ENCODE measurements at places on chromosomes 12 and 14.

DNA sequence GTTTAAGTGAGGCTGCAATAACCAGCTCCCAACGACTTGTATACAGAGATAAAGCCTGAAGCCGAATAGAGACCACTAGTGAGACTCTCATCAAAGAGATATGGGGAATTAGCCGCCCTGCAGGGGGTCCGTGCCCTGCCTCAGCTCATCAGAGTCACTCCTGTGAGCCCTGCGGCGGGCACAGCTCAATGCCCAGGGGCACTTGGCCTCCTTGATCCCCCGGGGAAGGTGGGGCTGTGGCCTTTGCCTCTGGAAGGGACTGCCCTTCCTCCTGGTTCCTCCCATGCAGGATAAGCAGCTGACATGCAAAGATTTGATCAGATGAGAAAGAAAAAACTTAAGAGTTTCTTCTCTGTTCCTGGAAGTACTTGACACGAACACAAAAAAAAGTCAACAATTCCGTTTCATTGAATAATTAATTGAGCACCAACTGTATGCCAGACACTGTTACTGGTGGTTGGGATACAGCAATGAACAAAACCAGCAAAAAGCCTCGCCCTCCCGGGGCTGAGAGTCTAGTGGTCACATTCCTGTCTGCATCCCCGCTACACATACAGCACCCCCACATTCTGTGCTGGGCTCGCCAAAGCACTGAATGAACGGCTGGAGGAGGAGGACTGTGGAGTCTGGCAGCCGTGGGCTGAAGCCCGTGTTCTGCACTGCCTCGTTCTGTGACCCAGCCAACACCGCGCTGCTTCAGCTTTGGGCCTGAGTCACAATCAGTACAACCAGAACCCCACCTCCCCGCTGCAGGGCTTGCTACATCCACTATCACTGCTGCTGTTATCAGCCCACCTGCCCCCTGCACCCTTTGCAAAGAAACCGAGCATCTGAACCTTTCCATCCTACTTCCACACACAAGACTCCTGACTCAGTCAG lies 10.3 kb downstream of the TTC7B start:
- no peak for DNase-seq

- DNase-seq: no peak
Measured at GRCh38 chr12:68324531-68324930, 7.6 kb downstream of the MDM1 start.

DNA sequence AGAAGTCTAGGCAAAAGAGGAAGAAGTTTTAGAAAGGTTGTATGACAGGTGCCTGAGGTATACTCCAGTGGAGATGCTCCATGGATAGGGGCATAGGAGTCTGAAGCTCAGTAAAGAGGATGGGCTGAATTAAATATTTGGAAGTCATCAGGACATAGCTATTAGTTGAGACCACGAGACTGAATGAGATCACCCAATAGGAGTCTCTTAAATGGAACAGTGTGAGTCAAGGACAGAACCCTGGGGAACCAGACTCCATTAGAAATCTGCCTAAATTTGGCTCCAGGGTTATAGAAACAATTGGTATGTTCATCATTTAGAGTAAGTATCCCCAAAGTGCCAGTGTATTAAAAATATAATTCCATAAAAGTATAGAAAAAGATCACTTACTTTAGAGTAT lies 172.6 kb downstream of the PRKCH start:
- no peak for DNase-seq

GRCh38 chr12:19946550-19946949 lies 421.8 kb upstream of the PDE3A start:
- DNase-seq: no peak

- DNase-seq: peak; percentile 33
Measured at GRCh38 chr12:120012067-120012621, 23.1 kb downstream of the BICDL1 start.

- DNase-seq: no peak
Measured at GRCh38 chr14:92449404-92450181, 64.0 kb upstream of the RIN3 start.

DNA sequence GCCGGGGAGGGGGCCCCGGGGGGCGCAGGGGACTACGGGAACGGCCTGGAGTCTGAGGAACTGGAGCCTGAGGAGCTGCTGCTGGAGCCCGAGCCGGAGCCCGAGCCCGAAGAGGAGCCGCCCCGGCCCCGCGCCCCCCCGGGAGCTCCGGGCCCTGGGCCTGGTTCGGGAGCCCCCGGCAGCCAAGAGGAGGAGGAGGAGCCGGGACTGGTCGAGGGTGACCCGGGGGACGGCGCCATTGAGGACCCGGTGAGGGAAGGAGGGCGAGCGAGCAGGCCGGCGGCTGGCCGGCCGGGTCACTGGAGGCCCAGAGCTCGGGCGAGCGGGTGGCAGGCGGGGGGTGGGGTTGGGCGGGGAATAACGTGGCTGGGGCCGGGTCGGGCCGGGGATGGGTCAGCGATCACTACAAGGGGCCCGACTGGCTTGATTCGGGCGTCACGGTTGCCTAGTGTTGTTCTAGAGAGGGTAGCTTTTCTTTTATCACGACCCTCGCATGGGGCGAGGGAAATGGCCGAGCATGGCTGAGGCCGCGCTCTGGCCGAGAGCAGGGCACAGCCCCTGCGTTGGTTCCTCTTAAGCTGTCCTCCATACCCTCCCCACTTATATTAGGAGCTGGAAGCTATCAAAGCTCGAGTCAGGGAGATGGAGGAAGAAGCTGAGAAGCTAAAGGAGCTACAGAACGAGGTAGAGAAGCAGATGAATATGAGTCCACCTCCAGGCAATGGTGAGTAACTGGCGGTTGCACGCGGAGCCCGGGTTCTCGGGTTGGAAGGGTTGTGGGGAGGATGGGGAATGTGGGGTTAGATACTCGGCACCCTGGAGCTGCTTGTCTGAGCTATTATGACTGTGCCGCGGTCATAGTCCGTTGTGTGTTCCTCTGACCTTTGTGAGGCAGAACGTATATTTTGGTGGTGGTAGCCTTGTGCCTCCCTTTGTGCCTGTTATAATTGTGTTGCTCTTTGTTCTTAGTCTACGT lies 603 bp downstream of the PABPN1 start:
- peak; percentile 42 for DNase-seq

- no peak for DNase-seq
Measured at GRCh38 chr14:101351769-101352168, 209.5 kb upstream of the DIO3 start.

GRCh38 chr12:76316468-76316867 lies 31.7 kb downstream of the BBS10 start:
- no peak for DNase-seq

GRCh38 chr12:131608740-131609690 lies 101.9 kb upstream of the SFSWAP start:
- no peak for DNase-seq

GRCh38 chr12:75954041-75954440 lies 77.5 kb downstream of the PHLDA1 start:
- no peak for DNase-seq

DNA sequence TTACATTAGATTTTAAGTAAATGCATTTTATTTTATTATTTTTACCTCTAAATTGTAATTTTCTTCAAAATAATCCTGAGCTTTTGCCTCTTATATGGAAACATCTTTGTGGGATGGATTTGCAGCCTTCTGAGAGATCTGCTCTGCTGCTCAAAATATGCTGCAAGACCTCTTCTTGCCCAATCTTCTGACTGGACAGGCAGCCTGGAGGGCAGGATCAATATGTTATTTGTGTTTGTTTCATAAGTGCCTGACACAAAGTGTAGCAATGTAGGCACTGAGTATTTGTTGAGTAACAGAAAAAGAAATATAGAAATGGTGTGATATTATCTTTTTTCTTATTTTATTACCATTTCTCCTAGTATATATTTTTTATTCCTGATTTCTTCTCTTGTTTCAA lies 1106.9 kb downstream of the TMTC2 start:
- no peak for DNase-seq

DNA sequence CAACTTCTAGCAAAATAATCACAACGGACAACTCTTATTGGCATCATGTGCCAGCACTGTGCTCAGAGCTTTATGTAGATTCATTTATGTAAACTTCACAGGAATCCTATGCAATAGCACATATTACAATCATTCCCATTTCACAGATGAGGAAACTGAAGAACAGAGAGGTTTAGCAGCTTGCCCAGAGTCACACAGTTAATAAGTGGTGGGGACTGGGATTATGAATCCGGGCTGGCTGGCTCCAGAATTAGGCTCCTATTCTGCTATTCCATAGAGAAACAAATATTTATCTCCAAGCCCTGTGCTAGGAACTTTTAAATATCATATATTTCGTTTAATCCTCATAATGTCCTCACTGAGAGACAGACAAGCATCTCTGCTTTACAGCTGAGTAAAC lies 52.4 kb upstream of the OAS1 start:
- no peak for DNase-seq

GRCh38 chr12:78185109-78185508 lies 354.4 kb downstream of the NAV3 start:
- no peak for DNase-seq

- DNase-seq: no peak
Measured at GRCh38 chr12:58938440-58938839, 18.1 kb upstream of the LRIG3 start.

DNA sequence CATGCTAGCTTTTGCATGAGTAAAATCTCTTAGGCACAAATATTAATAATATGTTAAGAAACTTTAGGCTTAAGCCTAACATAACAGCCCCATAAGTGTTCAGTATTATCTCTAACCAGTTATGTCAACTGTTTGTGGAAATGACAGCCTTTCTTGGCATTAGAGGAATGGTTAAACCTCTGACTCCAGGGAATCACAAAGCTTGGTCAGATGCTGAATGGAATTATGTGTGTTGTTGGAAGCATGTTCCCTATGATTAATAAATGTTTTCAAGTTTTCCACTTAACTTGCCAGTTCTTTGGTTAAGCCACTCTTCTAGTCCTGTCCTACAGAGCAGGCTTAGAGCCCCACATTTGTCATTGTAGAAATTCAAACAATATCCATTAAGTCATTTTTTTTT lies 17.0 kb downstream of the PSEN1 start:
- no peak for DNase-seq

DNA sequence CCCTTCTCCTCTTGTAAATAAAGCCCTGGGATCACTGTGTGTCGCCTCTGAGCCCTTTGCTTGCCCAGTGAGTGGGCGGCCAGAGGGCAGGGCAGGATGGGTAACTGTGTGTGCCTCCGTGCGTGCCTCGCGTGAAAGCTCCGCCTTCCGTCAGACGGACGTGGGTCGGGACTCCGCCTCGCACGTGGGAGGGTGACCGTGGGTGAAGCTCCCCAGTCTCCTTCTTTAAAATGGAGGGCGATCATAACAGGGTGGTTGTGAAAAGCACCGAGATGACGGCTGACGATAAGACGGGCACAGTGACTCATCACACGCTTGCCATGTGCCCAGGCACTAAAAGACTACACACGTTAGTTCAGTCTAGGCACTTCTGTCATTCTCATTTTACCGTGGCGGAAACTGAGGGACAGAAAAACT lies 9.2 kb downstream of the PHB2 start:
- no peak for DNase-seq

DNA sequence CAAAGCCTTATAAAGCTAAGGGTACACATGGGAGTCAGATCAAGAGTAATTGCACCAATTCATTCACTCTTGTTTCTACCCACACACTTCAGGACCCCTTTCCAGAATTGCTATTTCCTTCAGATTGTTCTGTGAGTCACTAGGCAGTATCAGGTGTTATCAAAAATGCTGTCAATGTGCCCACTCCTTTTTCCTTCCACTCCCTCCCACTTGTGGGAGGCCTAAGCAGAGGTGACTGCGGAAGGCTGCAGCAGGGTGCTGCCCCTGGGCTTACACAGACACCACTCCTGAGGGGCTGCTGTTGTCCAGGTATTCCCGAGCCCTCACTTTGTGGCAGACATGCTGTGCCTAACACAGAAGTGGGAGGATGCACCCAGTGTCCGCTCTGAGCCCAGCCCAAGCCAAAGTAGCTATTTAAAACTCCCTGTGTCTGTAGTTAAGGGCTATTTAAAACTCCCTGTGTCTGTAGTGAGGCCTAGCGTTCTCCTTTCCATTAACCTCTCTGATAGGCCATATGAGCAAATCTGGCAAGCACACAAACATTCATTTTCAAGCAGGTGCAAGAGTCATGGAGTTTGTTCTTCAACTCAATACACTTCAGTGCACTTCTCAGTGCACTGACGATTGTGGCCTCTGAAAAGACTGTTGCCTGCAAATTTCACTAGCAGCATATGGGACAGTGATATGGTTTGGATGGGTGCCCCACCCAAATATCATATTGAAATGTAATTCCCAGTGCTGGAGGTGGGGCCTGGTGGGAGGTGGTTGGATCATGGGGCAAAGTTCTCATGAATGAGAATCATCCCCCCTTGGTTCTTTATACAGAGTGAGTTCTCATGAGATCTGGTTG lies 117.8 kb downstream of the PHLDA1 start:
- no peak for DNase-seq

GRCh38 chr12:104345234-104346066 lies 41.9 kb downstream of the EID3 start:
- no peak for DNase-seq

DNA sequence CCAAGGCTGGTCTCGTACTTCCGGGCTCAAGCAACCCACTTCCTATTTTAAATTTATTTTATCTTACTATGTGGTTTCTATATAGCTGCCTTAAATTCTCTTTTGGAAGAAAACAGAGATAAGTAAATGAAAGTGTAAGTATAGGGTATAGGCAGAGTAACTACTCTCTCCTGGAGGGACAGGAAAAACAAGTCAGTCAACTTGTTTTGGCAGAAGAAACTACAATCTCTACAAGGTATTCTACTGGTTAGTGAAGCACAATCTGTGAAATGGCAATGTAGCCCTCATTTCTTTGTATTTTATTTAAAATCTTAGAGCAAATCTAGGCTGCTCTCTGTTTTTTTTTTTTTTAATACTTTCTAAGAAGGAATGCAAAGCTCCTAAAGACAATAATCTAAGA lies 55.4 kb downstream of the UBR7 start:
- no peak for DNase-seq

DNA sequence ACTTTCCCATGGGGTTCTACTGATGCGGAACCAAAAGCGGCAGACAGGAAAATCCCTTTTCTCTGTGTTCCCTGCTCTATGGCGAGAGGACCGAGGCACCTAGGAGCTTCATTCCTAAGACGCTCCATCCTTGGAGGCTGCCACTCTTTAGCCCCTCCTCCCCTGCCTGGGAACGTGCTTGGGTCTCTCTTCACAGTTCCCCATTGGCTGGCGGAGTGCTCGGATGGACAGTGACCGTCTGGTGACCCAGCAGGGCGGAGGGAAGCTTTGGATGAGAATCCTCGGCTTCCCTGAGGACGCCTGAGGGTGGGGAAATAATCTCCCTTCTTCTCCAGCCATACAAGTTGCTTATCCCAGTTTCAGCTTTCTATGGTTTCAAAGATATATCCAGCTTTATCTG lies 37.3 kb downstream of the KCNA5 start:
- DNase-seq: no peak

GRCh38 chr14:97499790-97500481 lies 702.8 kb downstream of the VRK1 start:
- DNase-seq: no peak

DNA sequence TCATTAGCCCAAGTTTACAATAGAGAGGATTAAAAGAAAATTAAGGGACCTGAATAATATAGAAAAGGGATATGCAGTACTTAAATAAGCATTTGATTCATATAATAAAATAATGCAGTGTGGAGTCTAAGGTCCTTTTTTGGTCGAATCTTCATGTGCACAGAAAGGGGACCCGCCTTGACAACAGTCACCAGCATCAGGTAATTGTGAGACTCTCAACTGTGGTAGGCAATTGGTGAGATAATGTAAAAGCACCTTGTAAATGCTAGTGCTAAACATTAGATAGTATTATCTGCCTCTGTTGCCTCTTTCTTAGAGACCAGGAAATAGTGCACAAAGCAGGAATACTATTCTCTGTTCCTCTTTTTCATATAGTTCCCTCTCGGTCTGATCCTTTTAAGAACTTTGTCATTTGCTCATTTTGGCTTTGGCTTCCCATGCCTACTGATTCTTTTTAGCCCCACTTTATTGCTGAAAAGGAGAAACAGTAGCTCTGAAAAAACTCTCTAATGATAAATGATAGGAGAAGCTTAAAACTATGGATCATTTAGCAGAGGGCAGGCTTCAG lies 17.5 kb downstream of the CHPT1 start:
- DNase-seq: no peak
